ENCODE measurements at places on chromosomes 6 and 20.

DNA sequence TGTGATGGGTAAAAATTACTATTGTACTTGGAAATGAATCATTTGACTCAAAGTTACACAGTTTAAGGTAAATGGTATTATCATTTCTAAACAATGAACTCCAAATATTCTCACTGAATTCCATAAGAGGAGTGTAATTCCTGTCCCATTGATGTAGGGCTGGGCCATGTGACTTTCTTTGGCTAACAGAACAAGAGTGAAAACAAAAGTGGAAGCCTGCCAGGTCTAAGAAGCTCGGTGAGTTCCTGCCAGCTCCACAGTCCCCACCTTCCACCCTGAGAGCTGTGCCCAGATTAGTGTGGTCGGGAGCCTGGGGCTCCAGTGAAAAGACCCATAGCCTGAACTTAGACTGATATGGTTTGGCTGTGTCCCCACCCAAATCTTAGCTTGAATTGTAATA lies 24.6 kb downstream of the TBXT start:
- DNase-seq, result no peak

DNA sequence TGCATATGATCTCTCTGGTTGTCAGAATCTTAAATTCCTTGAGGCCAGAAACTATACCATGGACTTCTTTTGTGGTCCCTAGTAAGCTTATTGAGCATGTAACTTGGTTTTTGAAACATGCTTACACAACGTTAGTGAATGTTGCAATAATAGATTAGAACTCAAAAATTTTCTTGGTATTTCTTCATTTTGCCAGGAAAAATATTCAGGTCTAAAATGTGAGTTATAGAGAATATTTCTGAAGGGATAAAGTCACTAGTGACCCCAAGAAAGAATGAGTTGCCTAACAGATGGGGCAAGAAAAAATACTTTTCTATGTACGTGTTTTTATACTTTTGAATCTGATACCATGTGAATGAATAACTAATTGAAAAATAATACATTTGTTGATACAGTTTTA lies 195.4 kb downstream of the TFAP2A start:
- DNase-seq, result no peak

DNA sequence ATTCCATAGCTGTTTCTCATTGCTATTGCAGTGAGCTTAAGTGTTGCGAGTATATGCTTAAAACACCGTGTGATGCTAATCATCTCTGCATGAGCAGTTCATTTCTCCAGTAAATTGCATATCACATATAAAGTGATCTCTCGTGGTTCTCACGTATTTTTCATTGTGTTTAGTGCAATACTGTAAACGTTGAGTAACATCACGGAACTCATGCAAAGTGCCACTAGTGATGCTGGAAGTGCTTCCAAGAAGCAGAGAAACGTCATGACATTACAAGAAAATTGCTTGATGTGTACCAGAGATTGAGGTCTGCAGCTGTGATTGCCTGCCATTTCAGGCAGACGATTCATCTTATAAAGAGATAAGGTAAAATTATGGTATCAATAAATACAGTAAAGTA lies 830.4 kb downstream of the GRIK2 start:
- no peak for DNase-seq

- DNase-seq, result no peak
These were observed 230.2 kb downstream of the PRKN start for GRCh38 chr6:162497389-162497788.

DNA sequence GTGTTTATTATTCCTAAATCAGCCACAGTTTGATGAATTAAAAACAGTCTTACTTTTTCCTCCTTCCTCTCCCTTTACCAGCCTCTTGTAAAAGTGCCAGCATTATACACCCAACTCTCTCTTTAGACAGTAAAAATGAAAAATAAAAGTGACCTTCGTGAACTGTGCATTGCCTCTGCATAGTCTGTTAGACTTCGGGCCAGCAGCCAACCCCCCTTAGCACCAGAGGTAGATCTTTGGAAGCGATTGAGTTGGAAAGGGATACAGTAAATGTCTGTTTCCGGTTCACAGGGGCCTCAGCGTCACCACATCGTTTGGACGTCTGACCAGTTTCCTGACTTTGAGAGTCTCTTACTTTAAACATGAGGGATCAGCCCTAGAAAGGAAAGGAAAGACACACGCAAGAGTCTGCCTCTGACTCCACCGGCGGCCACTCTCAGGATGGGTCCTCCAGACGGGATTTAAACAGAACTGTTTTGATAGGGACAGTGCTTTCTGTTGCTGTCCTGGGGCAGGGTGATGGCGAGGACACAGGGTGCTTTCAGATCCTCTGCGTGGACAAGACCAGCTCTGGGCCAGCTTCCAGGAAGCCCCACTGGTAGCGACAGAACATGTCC lies 206.6 kb upstream of the PREP start:
- no peak for DNase-seq

DNA sequence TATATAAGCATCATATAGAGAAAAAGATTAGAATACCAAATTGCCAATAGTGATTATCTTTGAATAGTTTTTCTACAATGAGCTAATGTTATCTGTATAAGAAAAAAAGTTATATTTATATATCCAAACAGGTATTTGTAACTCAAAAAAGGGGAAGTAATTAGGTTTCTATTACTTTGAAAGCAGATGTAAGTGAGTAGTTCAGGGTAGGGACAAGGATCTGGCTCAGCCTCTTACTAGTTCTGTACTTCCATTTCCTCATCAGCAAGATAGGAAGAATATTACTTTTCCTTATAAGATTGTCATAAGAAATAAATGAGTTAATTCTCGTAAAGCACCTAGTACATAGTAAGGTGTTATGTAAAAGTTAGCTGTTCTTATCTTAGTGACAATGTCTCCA lies 32.2 kb downstream of the AHI1 start:
- no peak for DNase-seq

- DNase-seq, result no peak
These were observed 12.3 kb downstream of the TGM2 start for GRCh38 chr20:38152621-38153221.

- no peak for DNase-seq
These were observed 499 bp downstream of the TTI1 start for GRCh38 chr20:38032585-38033329.

- no peak for DNase-seq
These were observed 101.1 kb upstream of the RREB1 start for GRCh38 chr6:7006515-7007191.

DNA sequence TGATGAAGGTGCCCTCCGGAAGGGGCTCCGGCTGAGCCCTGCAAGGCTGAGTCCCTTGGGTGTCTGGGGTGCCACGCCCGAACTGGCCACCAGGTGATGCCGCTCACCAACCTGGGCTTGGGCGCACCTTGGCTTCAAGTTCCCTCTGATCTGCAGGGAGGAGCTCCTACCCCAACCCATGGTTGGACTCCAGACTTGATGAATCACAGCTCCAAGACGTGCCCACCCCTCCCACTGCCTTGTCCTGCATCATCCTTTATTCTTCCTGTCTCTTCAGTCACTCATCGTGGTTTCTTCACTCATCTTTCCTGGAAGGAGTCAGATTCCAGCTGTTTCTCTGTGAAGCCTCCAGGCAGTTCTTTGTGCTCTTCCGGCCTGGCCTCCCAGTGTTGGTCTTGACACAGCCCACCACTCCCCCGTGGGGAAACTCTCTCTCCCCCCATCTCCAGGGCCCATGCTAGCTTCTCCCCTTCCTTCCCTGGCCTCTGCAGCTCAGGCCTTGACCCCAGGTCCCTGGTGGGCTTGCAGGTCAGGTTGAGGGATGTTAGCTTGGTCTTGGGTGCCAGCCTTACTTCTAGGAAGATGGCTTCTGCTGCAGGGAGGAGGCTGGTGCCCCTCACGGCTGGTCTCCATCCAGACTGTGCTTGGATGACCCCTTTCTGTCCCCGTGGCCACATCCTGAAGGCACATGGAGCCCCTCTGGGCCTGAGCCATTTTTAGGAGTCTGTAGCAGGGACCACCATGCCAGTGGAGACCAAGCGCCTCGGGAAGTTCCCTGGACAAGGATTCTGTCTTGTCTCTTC lies 2.6 kb upstream of the ZBP1 start:
- DNase-seq, result no peak

- no peak for DNase-seq
These were observed 2.8 kb downstream of the TENT5A start for GRCh38 chr6:81749707-81750106.
